ENCODE measurements at places on chromosomes 12 and 14.

GRCh38 chr14:50797250-50798047, 33.5 kb downstream of the NIN start:
- DNase-seq = no peak

GRCh38 chr14:65156568-65157366, 54.5 kb upstream of the MAX start:
- DNase-seq = peak; percentile 23

DNA sequence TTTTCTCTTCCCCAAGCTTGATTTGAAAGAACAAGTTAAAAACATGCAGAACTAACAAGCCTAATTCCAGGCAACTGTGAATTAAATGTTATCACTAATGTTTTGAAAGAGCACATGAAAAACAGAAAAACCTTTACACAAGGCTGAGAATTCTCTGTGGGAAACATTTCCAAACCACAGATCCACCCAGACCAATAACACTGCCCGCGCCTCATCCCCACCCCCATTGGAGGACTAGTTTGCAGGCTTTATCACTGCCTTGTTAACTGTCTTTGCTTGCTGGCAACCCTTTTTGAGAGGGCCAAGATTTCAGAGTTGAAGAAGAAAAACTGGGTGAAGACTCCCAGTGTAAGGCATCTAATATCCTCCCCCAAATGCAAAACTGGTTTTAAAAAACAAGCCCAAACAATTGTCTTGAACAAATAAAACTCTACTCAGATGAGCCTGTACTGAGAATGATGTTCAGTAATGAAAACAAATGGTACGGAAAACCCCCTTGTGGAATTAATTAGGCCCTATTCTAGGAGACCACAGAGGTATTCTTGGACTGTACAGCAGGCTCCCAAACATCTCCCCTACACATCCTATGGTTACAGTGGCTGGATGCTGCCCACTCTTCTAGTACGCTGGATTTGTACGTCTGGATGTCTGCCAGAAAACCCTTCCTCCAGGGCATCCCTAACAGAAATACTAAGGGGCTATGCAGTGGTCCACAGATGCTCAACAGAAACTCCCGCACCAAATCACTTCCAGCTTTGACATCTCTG, 5.8 kb downstream of the MAX start:
- DNase-seq = no peak

DNA sequence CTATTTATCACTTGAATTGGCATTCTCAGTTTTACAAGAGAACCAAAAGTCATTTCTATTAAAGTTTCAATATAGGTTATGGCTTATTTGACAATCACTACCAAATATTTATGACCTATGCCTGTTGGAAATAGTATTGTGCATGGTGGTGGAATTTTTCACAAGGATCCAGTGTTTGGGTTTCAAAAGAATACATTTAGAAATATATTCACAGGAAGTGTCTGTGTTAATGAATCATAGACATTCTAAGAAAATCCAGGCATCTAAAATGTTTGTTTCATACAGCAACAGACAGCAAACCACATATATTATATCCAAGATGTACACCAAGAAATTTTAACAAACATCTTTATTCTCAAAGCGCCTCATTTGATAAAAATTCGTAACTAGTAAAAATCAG, 92.7 kb downstream of the MED13L start:
- DNase-seq = peak; percentile 59

DNA sequence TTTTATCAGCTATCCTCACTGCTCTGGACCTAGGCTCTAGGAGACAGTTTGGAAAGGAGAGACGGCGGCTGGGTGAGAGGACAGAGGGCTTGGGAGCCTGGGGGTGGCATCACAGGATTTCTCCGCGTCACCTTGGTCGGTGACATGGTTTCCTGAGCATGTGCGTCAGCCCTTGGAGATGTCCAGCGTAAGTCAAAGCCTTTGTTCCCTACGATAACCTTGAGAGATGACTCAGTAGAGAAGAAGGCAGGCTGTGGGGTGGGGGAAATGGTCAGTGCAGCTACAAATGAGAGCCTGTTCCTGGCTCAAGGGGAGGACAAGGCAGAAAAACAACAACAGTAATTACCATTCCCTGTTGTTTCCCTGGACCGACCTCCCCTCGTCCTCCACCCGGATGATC, 90.2 kb upstream of the TBX3 start:
- DNase-seq = no peak

- DNase-seq = no peak
These were observed 108.2 kb downstream of the PRMT8 start for GRCh38 chr12:3598896-3599860.

GRCh38 chr14:50677527-50678063, 9.5 kb upstream of the SAV1 start:
- peak; percentile 57 for DNase-seq

DNA sequence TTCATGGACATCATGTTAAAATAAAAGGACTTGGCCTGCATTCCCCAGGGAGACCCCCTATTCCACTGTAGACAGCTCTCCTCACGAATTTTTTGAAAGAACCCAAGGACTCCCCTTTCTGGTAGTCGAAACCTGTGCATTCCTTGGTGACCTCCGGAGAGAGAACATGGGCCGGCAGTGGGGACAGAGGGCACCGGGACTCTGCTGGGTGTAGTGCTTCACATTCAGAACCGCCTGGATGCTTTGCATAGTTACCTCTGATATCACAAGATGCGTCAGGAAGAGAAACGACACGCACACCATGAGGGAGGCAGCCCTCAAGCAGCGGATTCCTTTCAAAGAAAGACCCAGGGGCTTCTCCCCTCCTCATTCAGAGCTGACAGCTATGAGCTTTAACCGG, 9.7 kb downstream of the CKAP4 start:
- no peak for DNase-seq

DNA sequence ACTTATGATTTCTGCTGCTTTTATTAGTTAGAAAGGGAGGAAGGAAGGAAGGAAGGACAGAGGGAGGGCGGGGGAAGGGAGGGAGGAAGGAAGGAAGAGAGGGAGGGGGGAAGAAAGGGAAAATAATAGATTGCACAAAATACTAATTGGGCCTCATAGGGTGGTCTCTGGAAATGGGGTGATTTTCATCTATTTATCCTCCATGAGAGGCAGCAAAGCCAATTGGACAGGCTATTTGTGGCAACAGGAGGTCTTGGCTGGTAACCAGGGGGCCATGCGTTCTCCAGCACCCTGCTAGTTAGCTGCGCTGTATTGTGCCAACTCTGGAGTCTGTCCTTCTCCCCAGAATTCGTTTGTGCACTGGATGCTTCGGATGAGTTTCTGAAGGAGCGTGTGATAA, 24.1 kb upstream of the PAPOLA start:
- no peak for DNase-seq

DNA sequence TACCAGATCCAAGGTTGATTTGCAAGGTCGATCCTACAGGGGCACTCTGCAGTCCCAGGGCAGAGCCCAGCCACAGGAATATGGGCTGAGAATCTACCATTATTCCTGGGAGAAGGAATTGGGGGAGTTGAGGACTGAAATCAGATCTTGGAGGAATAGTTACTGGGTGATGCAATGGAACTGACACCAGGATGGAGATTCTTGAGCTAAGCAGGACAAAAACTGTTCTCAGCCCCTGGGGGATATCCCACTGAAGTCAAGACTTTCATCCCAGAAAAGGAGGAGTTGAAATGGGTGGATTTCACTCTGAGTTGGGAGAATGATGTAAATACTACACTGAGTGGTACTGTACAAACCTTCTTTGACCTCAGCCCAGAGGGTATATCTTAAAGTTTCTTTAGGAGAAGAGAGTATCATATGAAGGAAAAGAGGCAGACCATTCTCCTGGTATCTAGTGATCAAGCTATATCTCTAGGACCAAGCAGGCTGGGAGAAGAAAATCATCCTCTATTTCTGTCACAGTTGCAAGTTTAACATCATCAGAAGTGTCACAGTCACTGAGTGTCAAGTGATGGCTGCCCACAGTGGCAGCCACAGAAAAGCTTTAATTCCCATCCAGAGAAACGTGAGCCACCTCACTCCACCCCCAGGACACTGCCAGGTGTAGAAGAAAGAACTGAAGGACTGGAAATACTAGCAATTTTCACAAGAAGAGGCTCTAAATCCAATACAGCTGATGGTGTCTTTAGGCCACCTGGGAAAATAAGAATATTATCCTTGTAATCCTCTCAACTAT, 181.9 kb downstream of the NUAK1 start:
- no peak for DNase-seq

- DNase-seq = no peak
These were observed 169.9 kb upstream of the LHX5 start for GRCh38 chr12:113641426-113642030.

GRCh38 chr12:10207136-10207535, 5.5 kb upstream of the GABARAPL1 start:
- DNase-seq = peak; percentile 68

- no peak for DNase-seq
These were observed 16.6 kb upstream of the KLRF1 start for GRCh38 chr12:9810671-9811070.

- DNase-seq = peak; percentile 6
These were observed 6.5 kb upstream of the LGMN start for GRCh38 chr14:92754966-92755365.

DNA sequence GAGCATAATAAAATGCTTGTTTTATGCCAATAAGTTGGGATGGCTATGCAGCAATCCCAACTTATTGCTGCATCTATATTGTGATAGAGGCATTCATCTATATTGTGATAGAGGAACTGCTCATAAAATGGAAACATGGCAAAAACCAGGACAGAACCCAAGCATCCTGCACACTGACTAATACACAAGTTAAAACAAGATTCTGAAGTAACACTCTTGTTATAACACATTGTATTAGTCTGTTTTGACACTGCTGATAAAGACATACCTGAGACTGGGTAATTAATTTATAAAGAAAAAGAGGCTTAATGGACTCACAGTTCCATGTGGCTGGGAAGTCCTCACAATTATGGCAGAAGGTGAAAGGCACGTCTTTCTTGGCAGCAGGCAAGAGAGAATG, 36.8 kb downstream of the KCNK10 start:
- DNase-seq = no peak

DNA sequence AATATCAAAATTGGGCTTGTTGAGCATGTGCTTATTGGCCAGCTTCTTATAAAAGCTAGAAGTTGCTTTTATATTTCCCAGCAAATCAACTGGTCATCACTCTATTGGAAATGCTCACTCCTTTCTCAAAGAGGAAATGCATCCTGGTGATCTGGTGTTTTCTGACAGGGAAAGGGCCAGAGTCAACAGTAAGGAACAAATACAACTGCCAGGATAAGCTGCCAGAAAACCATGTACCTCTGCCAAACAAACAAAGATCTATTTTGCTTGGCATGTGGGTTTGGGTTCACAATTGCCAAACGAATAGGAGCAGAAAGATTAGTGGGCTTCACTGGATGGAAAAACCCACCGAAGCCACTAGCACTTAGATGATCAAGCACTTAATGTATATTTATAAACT, 126.9 kb upstream of the PDZRN4 start:
- no peak for DNase-seq

- DNase-seq = peak; percentile 32
These were observed 51.3 kb upstream of the PLBD1 start for GRCh38 chr12:14618983-14619382.

- DNase-seq = no peak
These were observed 7.5 kb upstream of the CDCA4 start for GRCh38 chr14:105028251-105028927.

DNA sequence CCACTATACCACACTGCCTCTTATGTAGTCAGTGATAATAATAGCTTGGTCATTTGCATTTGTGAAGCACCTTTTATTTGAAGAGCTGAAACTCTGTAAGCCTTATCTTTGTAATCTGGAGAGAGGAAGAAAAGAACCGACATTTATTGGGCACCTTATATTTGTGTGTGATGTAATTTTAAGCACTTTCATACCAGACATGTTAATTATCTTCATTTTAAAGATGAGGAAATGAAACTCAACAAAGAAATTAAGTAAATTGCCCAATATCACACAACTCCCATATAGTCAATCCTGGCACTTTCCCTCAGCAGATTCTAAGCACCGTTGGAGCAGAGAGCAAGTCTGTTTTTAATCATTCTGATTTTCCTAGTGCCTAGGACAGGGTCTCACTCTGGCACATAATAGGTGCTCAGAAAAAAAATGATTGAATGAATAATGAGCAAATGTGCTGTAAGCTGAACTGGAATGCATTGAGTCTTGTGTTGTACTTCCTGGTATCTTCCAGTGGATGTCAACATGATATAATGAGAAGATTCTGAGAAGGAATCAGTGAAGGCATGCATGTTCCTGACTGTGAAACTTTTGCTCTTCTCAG, 418.9 kb downstream of the ZFP36L1 start:
- no peak for DNase-seq

DNA sequence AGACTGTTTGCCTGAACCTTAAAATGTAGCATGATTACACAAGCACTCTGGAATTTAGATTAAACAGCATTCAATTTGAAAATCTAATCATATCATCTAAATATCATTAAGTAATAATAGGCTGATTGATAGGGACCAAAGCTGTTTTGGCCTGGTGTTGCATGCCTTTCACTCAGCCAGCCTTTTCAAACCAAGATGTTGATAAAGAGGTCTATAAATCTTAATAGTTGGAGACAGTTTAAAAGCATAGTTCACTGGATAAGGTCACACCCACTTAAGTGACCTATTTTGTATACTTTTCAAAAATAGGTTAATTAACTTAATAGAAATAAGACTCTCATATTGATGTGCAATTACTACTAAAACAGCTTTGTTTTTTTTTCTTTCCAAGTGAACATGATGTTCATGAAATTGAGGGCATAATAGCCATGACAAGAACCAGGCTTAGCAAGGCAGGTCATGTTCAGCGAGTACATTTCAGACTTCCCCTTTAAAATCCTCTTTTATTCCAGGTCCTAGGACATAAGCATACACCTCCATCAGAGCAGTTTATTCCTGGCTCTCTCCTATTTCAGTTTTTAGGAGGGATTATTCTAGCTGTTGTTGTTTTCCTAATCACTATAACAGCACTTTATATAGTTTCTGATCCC, 349.0 kb downstream of the RAD51B start:
- no peak for DNase-seq

All from lung microvascular endothelial cell (primary cell).